ENCODE measurements at places on chromosomes 16 and 17.

- no peak for DNase-seq
These were observed 14.1 kb downstream of the FAM20A start for GRCh38 chr17:68587026-68587425.

GRCh38 chr16:29226782-29227181 lies 179.7 kb downstream of the NPIPB11 start:
- DNase-seq, result no peak

GRCh38 chr16:23996258-23996955 lies 160.6 kb downstream of the PRKCB start:
- DNase-seq, result no peak

DNA sequence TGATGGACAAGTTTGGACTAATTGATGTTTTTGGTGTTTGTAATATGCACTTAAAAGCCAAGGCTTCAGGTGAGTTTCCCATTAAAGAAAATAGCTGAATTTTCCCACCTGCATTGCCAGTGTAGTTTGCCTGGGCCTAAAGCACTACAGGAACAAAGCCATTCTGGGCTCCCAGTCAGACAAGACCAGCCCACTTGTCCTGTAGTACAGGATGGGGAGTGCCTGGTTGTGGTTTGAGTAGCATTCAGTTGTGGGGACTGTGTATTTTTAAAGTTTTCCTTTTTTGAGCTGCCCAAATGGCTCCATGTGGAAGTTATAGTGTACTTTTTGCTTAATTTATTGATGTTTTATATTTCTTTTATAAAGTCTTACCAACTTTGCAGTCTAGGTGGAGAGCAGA lies 91.7 kb downstream of the TANGO6 start:
- no peak for DNase-seq

DNA sequence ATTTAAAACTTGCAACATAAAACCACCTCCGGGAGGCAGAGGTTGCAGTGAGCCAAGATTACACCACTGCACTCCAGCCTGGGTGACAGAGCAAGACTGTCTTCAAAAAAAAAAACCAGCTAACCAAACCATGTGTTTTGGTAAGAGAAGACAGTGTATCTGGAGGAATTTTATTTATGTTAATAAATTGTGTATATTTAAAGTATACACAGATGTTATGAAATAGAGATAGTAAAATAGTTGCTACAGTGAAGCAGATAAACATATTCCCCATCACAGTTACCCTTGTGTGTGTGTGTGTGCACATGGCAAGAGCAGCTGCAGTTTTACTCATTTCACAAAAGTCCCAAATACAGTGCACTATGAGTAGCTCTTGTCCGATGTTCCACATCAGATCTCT lies 54.8 kb upstream of the CRISPLD2 start:
- DNase-seq, result no peak

GRCh38 chr16:10558746-10559641 lies 21.4 kb downstream of the EMP2 start:
- no peak for DNase-seq

- DNase-seq, result no peak
These were observed 12.2 kb upstream of the OSGIN1 start for GRCh38 chr16:83940630-83941378.

DNA sequence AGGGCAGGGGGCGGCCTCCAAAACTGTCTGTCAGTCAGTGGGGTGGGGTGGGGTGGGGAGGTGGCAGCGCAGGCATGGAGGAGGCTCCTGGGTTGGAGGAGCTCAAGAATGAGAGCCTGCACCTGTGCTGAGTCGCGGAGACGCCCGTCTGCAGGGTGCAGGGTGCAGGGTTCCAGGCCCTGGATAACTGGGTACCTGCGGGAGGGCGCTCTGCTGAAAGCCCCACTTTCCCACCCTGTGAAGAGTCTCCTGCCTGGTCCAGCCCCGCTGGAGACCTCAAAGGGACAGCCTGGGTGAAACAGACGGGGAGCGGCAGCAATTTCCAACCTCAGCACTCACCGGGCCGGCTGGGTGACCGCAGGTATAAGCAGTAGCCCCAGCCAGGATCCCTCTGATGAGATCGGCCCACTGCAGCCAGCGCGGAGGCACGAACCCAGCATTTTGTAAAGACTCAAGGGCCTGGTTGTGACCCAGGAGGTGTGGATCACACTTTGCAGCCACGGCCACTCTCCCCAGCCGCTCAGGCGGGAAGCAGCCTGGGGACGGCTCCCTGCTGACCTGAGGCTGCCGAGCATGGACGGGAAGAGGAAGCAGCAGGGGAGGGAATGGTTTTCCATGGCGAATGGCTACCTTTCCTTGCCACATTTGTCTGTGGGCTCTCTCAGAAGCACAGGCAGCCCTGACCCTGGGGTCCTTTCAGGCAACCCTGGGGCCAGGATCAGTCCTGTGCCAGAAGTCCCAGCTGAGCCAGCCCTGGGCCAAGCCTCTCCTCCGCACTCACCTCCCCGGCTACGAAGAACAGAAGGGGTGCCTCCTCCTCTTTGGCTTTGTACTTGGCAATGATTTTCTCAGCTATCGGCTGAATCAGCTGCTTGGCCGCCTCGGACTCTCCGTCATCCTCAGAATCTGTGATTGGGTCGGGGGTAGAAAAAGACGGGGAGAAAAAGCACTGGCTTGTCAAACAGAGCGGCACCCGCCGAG lies 21.0 kb downstream of the MRM3 start:
- DNase-seq, result no peak

- no peak for DNase-seq
These were observed 50.1 kb downstream of the PRMT7 start for GRCh38 chr16:68360956-68361355.

DNA sequence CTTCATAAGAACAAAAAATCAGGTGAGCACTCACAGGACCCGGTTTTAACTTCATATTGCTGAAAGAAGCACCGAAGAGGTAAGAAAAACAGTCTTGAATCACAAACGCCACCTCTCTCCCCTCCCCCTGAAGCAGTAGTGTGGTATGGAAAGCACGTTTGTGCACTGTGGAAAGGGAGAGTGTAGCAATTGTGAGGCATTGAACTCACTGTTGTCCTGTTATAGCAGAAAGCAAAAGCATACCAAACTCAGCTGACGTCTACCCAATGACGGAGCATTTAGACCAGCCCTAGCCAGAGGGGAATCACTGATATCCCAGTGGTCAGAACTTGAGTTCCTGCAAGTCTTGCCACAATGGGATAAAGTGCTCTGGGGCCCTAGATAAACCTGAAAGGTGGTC lies 98.8 kb downstream of the DYNLRB2 start:
- no peak for DNase-seq

- no peak for DNase-seq
These were observed 28.9 kb upstream of the GNA13 start for GRCh38 chr17:65085397-65085796.

GRCh38 chr17:49690256-49690655 lies 12.4 kb upstream of the SPOP start:
- DNase-seq, result no peak

- peak; percentile 83 for DNase-seq
These were observed 24.0 kb downstream of the DEF8 start for GRCh38 chr16:89972244-89973234.

DNA sequence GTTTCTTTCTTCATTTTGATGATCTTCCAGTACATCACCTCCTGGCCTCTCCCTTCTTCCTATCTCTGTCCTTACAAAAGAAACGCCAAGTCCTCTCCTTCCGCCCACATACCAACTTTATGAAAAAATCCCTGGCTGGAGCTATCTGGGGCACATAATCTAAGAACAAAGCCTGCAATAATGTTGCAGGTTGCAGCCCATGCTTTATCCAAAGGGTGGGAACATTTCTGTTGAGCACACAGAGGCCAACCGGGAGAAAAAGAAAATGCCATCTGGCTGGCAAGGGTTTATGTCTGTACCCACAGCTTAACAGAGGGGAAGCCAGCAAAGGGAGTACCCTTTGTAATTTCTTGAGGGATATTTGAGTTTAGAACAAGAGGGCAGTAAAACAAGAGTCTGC lies 409.6 kb downstream of the SOX9 start:
- DNase-seq, result no peak

GRCh38 chr16:17237350-17237944 lies 233.3 kb downstream of the XYLT1 start:
- DNase-seq, result no peak

DNA sequence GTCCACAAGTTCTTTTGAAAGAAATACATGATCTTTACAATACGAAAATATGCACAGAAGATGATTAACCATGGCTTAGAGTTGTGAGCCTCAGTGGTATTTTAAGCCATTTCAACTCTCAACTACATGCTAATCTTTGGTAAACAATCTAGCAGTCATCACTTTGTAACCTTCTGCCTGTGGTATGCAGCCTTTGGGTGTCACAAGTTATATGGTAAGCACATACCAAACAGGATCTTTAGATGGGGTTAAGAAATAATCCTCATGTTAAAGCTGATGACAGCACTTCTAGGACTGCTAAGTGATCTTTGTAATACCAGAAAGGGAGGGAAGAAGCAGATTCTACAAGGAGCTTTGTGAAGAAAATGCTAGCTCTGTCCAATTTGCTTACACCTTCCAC lies 74.3 kb downstream of the CA4 start:
- DNase-seq, result no peak

- DNase-seq, result no peak
These were observed 6.9 kb upstream of the SLC7A6 start for GRCh38 chr16:68257251-68257905.

GRCh38 chr16:3234543-3234856 lies 458 bp downstream of the ZNF200 start:
- no peak for DNase-seq

GRCh38 chr16:17339764-17340541 lies 130.8 kb downstream of the XYLT1 start:
- DNase-seq, result no peak

All from effector memory CD4-positive, alpha-beta T cell (primary cell).